ENCODE measurements at places on chromosomes 16 and 17.

DNA sequence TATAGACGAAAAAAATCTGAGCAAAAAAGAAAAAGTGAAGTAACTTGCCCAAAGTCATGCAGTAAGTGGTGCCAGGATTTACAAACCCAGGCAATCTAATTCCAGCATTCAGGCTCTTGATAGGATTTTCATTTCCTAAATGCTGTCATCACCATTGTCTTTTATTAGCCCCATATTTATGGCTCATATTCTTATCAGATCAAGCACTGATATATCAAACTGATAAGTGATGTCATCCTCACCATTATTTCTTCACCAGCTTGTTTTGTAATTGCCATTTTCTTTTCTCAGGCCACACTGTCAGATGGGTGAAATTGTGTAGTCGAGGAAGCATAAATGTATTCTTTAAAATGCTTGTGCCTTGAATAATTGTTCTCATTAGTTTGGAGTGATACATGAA lies 1.3 kb downstream of the RAD51C start:
- no peak for DNase-seq

DNA sequence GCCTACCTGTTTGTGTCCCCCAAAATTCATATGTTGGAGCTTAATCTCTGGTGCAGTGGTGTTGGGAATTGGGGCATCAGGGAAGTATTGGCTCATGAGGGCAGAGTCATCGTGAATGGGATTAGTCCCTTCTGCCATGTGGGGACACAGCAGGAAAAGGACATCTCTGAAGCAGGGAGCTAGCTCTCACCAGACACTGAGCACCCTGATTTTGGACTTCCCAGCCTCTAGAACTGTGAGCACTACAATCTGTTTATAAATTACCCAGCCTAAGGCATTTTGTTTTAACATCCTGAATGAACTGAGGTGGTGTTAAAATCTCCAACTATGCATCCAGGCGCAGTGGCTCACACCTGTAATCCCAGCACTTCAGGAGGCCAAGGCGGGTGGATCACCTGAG lies 206.0 kb downstream of the SEC14L1 start:
- DNase-seq = no peak

DNA sequence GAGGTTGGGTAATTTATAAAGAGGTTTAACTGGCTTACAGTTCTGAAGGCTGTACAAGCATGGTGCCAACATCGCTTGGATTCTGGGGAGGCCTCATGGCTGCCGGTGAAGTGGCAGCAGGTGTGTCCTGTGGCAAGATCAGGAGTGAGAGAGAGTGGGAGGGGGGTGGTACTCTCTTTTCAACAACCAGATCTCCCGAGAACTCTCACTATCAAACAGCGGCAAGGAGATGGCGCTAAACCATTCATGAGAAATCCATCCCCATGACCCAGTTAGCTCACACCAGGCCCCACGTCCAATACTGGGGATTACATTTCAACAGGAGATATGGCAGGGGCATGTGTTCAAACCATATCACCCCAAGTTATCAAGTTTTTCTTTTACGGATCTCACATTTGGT lies 44.0 kb upstream of the CBX4 start:
- no peak for DNase-seq

GRCh38 chr17:37463039-37463438 lies 26.7 kb upstream of the DUSP14 start:
- no peak for DNase-seq

GRCh38 chr16:50024684-50025536 lies at the start of gene CNEP1R1:
TSS of gene CNEP1R1 (plus strand) at chr16:50025225. CDS start at chr16:50025316, 91 bp downstream.
- DNase-seq = peak; percentile 93

- no peak for DNase-seq
These were observed at the start of gene NLRC3 for GRCh38 chr16:3577302-3577752. TSS of gene NLRC3 (minus strand) at chr16:3577403. CDS start at chr16:3565036, 12,367 bp downstream.

DNA sequence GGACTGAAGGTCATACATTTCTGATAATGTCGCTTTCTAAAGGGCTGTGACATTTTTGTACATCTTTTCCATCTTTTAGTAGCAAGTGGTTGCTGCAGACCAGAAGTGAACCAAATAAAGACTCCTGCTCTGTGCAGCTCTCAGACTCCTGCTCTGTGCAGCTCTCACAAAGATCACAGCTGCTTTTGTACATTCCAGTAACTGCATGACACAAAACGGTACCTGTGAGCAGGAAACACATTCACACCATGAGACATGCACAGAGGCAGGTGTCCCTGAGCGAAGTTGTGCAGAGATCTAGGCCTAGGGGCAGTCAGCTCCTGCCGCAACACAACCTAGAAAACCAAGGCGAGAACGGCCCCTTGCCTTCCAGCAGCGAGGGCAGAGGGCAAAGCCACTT lies 67.5 kb downstream of the KLHDC4 start:
- no peak for DNase-seq

DNA sequence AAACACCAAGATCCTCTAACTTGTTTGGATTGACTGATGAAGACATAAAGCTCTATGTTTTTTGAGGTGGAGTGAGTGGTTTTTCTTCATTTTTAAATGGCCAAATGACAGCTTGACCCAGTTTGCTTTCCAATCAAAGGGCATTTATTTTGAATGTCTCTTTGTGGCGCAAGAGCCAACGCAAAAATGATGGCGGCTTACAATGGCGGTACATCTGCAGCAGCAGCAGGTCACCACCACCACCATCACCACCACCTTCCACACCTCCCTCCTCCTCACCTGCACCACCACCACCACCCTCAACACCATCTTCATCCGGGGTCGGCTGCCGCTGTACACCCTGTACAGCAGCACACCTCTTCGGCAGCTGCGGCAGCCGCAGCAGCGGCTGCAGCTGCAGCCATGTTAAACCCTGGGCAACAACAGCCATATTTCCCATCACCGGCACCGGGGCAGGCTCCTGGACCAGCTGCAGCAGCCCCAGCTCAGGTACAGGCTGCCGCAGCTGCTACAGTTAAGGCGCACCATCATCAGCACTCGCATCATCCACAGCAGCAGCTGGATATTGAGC lies 329 bp downstream of the NLK start:
- DNase-seq = no peak

GRCh38 chr16:8568231-8568617 lies 22.1 kb downstream of the TMEM114 start:
- no peak for DNase-seq

DNA sequence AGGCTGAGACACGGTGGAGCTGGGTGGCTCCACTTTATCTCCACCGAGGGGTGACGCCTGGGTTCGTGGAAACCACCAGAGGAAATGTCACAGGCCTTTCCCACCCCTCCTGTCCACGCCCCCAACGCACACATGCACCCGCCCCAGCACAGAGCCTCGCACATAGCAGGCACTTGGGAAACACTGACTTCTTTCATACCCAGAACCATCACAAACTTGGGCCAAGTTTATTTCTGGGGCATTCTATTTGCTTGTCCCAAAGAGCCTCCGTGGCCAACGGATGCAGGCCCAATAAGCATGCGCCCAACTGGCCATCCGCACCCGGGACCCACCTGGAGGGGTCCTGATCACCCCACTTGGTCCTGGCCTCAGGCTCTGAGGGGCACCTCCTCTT lies 3.3 kb downstream of the BCAR1 start:
- peak; percentile 79 for DNase-seq

DNA sequence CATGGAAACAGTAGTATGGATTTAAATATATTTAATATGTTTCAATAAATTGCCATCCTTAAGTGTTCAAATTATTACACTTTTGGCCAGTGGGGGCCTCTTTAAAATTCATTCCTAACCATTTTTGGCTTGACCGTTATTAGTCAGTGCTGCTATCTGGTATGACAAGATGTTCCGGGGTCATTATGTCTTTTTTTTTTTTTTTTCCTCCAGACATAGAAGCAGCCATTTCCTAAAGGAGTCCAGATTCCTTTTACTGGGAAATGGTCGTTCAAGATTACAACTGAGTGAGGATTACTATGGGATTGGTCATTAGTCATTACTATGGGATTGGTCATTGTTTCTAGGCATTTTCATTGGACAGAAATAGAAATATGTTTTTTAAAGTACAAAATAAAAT lies 53.4 kb downstream of the NF1 start:
- no peak for DNase-seq

DNA sequence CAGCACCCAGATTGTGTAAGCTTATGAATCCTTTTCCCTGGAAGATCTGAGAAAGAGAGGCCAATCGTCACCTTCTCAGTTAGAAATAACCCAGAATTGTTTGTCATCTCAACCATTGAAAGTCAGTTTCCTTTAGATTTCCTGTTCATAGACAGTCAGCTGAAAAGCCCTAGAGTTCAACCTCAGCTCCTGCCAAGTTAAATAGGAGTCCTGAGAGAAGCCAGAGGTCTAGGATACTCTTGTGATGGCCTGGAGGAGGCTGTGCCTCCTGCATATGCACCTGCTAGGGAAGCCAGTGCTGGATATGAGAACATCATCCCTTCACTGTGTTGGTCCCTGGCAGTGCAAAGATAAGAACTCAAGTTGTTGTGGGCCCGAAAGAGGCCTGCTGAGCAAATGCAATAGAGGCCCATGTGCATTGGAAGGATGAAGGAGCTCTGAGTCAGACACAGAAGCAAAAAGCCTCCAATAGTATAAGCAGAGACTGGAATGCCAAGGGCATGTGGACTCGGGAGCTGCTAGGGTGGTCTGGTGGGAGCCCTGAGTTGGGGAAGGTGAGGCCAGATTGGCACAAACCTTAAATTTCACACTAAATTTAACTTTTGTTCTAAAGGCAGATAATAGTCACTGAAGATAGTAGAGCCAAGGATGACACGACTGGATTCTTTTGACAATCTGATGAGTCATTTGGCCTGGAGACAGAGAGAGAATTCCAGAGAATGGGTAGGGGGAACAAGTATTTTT lies 520.9 kb upstream of the CDH5 start:
- DNase-seq = no peak

GRCh38 chr16:19583665-19584300 lies 28.3 kb downstream of the VPS35L start:
- no peak for DNase-seq

DNA sequence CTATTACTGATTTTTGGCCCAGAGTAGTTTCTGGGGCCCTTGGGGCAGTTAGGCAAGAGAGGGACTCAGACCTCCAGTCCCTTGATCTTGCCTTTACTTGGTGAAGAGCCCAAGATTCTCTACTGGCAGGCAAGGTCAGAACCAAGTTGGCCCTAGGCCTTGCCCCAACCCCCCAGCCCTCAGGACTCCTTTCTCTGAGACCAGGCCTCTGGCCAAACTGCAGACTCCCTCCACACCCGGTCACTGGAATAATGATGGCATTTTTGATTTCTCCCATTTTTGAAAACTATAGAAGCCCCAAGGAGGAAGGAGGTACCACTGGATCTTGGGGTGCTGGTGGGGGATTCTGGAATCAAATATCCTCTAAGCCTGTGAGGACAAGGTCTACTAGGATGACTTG lies 18.0 kb upstream of the HOXB9 start:
- no peak for DNase-seq

DNA sequence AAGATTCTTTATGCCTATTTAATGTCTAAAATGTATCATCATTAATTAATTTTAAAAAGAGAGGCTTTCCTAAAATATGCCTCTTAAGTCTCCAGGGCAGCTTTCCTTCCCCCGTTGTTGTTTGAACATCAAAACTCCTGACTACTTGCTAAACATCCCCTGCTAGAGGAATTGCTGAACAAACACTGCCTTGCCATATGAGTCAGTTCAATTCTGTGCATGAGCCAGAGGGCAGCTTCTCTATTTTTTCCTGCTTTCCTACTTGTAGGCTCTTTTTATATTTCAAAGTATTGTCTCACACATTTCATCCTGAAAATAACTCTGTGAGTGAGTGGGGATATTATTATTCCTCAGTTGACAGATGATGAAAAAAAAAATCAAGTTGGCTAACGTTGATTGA lies 143.4 kb downstream of the HS3ST4 start:
- no peak for DNase-seq

DNA sequence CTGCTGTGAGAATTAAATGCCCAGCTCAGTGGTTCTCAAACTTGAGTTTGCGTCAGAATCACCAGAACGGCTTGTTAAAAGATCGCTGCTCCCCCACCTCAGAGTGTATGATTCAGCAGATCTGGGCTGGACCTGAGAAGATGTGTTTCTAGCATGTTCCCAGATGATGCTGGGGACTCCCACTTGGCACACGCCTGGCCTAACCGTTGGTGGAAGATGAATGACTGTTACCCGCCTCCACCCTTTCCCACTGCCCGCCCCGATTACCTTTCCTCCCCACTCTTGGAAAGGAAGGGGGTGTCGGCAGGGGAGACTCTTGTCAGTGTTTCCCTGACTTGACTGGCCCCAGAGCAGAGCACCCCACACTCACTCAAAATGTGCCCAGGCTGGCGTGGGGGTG lies 29.3 kb upstream of the ABCC3 start:
- no peak for DNase-seq

- DNase-seq = no peak
These were observed 484.7 kb downstream of the NPIPA7 start for GRCh38 chr16:16863672-16864071.

DNA sequence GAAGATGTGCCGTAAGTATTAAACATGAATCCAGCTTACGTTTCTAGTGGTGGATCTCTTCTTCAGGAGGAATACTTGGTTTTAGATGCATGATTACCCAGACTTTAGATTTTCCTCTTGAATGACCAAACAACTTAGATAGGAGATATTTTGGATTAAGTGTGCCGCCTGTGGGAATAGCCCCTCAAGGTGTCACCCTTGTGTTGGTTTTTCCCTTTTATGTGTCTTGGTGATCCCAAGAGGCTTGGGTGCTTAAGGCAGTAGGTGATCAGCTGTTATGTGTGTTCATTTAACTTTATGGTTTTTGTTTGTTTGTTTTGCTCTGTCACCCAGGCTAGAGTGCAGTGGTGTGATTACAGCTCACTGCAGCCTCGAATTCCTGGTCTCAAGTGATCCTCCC lies 115.1 kb downstream of the PPM1E start:
- no peak for DNase-seq

GRCh38 chr17:8117367-8117979 lies 841 bp downstream of the ALOXE3 start:
- no peak for DNase-seq

DNA sequence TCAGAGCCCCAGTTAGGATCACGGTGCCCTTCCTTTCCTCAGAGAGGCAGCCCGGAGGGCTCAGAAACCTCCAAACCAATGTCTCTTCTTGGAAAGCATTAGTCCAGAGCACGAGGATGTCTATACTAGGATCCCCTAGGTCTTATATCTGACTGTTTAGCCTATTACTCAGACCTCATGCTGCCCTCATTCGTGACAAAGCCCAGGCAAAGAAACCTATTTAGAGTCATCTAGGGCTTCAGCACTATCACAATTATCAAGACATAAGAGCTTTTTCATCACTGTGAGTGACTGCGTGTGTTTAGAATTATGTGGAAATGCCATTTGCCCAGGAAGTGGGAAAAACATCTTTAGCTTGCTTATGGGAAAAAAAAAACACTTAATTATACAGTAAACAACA lies 159.8 kb upstream of the NOL11 start:
- DNase-seq = no peak

GRCh38 chr17:1532836-1533602 lies 16.6 kb upstream of the INPP5K start:
- DNase-seq = peak; percentile 3

GRCh38 chr16:71347146-71347545 lies 11.4 kb upstream of the CALB2 start:
- DNase-seq = no peak

All from hippocampal formation (tissue), 2 donors.